Esophagus squamous epithelium (tissue), 5 donors: ENCODE measurements at places on chromosomes 7 and 10.

- no peak for DNase-seq
These were observed 1.4 kb upstream of the GIMAP5 start for GRCh38 chr7:150735596-150736358.

DNA sequence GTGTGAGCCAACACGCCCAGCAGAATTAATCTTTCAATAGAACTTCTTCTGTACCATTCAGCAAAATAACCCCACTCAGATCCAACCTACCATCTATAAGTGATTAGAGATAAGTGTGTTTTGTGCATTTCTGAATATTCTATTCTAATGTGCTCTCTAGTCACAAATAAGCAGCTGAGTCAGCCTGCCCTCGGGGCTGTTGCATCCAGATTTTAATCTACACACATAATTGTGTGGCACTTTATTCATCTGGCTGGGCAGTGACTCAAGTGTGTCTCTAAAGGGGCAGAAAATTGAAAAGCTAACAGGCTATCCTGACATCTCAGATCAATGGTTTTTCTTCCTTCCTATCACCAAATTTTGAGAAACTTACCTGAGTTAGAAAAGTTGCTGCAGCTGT is 60.3 kb downstream of the PRR15 start:
- DNase-seq: no peak

GRCh38 chr7:108094933-108095710 is 35.0 kb downstream of the LAMB4 start:
- DNase-seq: no peak

GRCh38 chr10:133278577-133279265 is 2.1 kb upstream of the ADAM8 start:
- peak; percentile 44 for DNase-seq

DNA sequence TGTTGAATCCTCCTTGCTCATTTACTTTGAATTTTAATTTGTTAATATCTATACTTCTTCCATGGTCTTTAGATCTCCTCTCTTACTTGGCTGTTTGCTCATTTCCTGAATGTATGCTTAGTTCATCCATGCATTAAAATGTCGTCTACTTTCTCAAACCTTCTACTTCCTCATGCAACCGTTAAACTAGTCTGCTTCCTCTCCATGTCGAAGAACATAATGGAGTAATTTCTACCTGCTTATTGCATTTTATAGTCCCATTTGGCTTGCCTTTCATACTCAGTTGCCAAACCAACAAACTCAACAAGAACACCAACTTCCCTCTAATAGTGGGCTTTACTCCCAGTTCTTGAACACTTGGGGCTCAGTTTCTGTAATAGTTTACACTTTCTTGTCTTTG is 43.8 kb upstream of the SEMA3D start:
- DNase-seq: no peak

- no peak for DNase-seq
These were observed 70.1 kb upstream of the RAB11FIP2 start for GRCh38 chr10:118116715-118117449.

DNA sequence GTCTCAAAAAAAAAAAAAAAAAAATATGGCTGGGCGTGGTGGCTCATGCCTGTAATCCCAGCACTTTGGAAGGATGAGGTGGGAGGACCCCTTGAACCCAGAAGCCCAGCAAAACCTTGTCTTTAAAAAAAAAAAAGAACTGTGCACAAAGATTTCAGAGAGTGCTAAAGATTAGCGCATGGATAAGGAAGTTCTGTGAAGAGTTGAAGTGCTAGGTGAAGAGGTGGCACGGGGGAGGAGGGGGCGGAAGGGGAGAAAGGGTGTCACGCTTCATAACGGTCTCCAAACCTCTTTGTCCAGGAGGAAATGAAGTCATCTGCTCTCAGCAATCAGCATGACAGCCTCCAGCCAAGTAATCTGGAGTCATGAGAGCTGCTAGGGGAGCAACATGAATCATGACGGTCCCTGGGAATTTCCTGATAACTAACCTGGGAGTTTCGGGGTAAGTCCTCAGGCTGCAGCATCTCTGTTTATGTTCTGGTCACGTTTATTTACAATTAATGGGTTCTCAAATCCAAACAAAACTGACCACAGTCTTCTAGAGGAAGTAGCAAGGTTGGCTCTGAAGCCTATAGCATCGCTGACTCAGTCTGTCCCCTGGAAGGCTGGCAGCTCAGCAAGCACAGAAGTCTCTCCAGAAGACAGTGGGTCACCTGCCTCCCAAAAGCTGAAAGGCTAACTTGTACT is 1.9 kb upstream of the PLAU start:
- DNase-seq: no peak

DNA sequence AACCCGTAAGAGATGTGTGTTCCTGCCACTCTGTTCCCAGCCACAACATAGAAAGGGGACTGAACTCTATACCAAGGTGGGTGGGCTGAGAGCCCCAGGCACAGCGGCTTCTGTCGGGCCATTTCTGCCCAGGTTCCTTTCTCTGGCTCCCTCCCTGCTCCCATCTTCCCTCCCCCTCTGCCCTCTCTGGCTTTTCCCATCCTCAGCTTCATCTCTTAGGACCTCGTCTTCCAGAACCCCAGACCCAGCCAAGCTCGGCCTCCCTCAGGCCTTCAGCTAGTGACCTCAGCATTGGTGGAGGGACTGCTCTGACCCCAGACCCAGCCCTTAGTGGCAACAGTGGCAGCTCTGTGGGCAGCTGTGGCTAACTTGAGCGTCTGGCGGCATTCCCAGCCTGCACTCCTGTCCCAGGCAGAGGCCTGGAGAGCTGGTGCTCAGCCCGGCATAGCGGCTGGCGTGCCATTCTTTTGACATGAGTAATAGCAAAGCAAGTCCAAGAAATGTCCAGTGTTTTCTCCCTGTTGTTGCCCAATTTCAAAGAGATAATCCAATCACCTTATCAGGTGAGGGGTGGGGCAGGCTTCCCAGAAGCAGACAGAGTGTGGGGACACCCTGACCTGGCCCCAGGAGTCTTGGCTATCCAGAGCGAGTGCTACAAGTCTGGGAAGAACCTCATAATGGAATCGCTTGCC is 15.9 kb downstream of the PTPRE start:
- no peak for DNase-seq

- no peak for DNase-seq
These were observed 184.3 kb upstream of the DGKB start for GRCh38 chr7:15086862-15087261.

DNA sequence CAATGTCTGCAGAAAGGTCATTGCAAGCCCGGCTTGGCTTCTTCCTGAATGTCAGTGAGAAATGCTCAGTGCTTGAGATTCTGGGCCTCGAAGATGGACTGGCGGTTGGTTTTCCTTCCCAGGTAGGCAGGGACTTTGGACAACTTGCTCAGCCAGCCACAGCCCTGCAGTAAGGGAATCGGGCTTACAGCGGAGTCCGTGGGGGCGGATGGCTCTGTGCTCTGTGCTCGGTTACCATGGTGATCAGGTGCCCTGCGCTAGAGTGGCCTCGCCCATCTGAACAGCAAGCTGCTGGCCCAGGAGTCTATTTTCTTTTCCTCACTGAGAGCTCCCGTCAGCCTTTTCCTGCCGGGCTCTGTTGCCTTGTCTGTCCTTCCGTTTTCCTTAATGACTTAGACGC is 77.8 kb upstream of the SH2B2 start:
- no peak for DNase-seq

GRCh38 chr7:45224832-45225231 is 67.2 kb downstream of the RAMP3 start:
- DNase-seq: no peak

- no peak for DNase-seq
These were observed 111.6 kb upstream of the SEMA3C start for GRCh38 chr7:81030472-81030871.

DNA sequence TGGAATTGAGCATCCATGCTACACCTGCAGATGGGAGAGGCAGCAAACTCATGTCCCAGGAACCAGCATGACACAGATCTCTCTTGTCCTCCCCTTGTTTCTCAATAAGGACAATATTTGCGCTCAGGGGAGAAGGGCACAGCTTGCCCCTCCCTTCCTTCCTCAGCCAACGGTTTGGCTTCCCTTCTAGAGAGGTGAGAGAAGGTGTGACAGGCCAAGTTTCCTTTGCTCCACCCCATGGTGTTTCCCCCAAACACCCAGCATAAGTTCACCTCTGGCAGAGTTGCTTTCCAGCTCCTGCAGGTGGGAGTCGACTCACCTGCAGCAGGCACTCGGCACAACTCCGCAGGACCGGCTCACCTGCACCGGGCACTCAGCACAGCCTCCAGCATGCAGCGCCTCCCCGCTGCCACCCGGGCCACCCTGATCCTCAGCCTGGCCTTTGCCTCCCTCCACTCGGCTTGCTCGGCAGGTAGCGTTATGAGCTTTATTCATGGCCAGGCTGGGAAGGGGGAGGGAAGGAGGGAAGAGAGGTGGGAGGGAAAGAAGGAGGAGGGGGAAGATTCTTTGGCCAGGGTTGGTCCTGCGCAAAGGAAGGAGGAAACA is at the start of the genes ATP6V0A4 and TMEM213:
ATP6V0A4 (minus strand) TSS at position 482 of the 606 bp plus-strand sequence. CDS start 26,949 bp downstream, outside the sequence.
TMEM213 (plus strand) TSS at position 280 of the 606 bp plus-strand sequence; CDS start at position 391, 111 bp downstream.
- DNase-seq: no peak

DNA sequence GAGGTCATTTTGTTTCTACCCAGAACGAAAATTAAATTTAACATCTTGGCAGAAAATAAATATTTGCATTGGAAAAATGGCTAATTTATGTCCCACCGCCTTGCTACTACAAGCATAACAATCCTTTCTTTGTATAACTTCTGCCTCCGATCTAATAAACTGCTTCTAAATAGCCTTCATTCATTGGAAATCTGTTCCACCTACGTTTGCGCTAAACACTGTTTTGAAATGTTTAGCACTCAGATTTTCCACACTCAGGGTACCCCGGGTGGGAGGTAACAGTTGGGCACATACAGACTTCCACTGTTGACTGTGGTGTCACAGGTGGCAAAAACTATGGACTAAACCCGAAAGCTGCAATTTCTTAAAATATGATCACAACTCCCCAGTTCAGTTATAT is 96.4 kb downstream of the FGFR2 start:
- DNase-seq: no peak
